ENCODE measurements at places on chromosomes 1 and 21. TPM values are rescaled to one million over a fixed set of nuclear protein-coding genes. Genes with fewer than 3 reads are reported as not detected.

Gene HCRTR1
- not detected for total RNA-seq

Gene PRKAA2
- total RNA-seq = 4.4 TPM

Gene ACBD3
- total RNA-seq = 56.0 TPM

Gene RUNX1
- 17.7 TPM for total RNA-seq

Gene KCNT2
- total RNA-seq = 0.98 TPM

Gene IRF6
- 92.8 TPM for total RNA-seq

Gene CSF3R
- 2.5 TPM for total RNA-seq

Gene TMEM125
- 52.4 TPM for total RNA-seq

Gene GJA5
- 3.0 TPM for total RNA-seq

Gene FCRL6
- not detected for total RNA-seq

Gene DFFA
- 22.6 TPM for total RNA-seq

Gene RGS18
- 0.46 TPM for total RNA-seq

Gene BSND
- not detected for total RNA-seq

Gene OR2L8
- not detected for total RNA-seq
